ENCODE measurements at places on chromosomes 7 and 10.

DNA sequence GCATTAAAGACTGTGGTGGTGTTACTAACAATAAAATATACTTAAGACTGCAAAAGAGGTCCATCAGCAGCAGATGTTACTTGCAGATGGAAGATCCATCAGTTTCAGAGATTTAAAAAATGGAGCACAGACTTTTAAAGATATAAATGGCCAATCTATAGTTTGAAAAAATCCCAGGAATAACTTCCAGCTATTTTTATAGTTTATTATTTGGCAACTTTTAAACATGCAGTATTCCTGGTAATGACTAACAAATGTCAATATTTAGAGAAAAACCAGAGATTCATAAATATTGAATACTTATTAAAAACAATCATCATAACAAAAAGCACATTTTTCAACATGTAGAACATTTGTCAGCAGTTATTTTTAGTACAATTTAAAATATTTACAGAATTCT lies 30.7 kb downstream of the RTKN2 start:
- no peak for DNase-seq

GRCh38 chr7:127897704-127898454 lies 133.4 kb downstream of the LRRC4 start:
- DNase-seq: no peak

- DNase-seq: no peak
Measured at GRCh38 chr7:28151965-28152364, 28.6 kb downstream of the JAZF1 start.

DNA sequence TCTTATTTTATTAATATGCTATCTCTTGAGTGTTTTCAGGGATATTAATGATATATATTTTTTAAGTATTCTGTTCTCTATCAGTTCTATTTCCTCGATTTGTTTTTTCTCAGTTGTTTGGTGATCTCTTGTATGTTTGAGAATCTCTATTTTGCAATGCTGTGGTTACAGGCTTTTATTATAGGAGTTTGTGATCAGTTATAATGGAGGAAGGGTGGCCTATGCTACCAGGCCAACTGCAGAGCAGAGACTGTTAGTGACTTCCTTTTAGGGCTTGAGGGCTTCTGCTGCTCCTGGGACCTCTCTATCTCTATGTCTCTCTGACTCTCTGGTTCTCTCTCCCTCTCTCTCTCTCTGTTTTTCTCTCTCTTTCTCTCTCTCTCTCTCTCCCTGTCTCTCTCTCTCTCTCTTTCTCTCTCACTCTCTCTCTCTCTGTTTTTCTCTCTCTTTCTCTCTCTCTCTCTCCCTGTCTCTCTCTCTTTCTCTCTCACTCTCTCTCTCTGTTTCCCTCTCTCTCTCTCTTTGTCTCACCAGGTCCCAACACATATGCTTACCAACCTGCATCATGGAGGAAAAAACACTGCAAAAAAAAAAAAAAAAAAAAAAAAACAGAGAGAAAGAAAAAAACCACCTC lies 69.4 kb upstream of the CAV2 start:
- no peak for DNase-seq

GRCh38 chr7:74612015-74612829 lies 45.3 kb upstream of the GTF2I start:
- DNase-seq: no peak

DNA sequence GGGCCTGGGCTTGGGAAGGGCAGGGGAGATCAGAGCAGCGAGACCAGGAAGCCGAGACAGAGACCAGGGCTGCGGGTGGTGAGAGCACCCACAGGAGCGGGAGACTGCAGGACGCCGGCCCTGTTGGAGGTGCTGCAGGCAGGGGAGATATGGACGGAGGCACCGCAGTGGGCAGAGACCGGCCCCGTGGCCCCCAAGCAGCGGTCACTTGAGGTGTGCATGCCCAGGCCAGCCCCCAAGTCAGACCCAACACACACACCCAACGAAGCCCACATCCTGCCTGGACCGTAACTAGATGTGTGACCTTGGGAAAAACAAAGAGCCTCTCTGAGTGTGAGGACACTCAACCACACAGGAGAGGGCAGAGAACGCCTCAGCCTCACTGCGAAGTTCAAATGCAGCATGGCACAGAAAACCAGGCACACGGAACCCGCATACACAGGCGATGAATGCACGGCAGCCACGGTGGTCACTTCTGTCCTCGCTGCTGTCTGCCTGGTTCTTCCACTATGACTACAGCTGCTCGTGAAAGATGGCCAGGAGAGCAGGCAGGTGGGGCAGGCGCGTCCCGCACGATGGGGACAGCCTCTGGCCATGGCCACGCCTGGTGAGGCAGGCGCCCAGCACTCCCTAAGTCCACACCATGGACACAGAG lies 214.7 kb downstream of the MAD1L1 start:
- DNase-seq: no peak

- DNase-seq: no peak
Measured at GRCh38 chr7:147664541-147664940, 926.0 kb upstream of the C7orf33 start.

DNA sequence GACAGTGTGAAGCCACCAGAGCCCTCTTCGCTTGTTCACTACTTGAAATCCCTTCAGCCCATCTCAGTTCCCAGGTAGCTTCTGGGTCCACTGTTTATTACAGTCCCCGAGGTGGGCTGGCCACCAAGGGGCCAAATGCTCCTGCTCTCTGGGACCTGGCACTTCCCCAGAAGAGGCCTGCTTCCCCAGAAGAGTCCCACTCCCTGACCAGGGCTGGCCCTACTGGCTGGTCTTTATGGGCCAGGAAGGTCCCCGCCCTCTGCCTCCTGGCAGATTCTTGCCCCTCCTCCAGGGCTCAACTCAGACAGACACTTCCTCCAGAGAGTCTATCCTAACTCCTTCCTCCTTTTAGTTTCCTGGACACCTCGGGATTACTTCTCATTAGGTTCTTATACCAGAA lies 70.7 kb upstream of the LRRC18 start:
- DNase-seq: no peak

DNA sequence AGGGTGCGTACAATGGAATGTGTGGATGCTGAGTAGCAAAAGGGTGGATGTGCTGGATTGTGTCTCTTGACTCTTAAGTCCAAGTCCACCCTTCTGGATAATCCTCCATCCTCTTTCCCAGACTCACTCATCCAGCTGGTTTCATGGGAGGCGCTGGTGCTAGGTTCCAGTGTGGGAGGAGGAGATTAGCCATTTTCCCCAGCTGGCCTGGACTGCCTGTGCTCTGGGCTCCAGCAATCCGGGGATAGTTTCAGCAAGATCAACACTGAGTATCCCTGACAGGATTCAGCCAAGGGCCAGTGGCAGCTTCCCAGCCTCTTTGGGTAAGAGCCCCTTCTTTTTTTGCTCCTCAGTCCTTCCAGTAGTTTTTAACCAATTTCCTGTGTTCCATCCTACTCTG lies 21.6 kb upstream of the TRIL start:
- DNase-seq: no peak

DNA sequence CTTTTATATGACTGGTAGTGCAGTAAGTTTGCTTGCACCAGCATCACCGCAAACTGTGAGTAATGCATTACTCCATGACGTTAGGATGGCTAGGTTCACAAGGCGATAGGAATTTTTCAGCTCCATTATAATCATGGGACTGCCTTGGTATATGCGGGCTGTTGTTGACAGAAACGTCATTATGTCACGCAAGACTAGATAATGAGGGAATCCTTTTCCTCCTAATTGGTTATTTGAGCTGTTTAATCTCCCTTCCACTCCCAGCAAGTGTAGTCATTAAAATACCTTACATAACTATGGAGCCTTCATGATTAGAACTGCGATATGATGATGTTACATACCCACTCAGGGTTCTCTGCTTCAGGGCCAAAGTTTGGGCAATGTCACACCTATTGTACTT lies 17.3 kb downstream of the KLLN start:
- no peak for DNase-seq

DNA sequence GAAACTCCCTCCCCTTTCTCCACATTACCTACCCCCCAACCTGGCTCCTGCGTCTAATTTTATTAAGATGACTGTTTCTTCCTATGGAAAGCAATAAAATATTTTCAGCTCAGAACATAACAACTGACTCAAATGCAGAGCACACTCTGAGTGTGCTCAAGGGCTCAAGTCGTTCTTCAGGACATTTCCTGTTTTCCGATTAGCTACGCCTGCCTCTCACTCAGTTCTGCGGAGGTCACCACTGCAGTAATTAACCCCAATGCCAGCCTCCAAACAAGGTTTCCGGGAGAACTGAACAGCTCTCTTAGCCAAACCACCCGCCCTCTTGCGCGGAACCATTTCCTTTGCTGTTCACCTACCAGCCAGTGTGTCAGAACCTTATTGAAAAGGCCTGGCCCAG lies 19.3 kb downstream of the MYOF start:
- no peak for DNase-seq

DNA sequence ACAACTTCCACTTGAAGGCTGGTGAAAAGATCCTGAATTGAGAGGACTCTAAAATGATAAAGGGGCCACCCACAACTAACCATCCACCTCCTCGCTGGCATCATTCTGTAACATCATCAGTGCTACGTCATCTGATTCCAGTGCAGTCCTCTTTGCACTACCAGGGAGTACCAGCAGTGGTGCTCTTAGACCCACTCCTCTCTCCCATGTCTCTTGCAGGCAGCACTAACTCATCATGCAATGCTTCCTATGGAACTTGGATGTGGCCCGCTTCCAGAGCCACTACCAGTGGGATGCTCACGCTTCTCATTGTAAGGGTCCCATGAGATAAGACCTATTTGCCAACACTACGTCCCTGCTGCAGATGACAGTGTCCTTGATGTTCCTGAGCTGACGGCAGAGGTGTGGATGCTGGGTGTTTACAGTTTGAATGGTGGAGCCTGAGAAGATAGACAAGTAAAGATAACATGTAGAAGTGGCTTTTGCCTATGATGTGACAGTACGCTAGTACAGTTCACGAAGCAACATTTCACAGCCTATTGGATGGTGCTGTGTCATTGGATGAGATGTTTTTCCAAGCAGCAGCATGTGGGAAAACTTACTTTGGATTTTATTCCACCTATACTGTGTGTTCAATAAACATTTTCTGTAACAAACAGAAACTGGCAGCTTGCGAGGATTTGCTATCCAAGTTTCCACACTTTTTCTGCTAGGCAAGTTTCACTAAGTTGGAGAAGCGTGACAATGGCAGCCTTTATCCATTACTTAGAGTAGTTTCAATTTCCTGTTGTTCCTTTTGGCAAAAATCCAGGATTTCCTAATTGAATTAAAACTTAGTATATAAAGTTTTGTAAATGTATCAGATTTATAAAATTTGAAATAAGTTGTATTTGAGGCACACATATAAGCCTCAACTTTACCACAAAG lies 35.8 kb upstream of the COBL start:
- no peak for DNase-seq

DNA sequence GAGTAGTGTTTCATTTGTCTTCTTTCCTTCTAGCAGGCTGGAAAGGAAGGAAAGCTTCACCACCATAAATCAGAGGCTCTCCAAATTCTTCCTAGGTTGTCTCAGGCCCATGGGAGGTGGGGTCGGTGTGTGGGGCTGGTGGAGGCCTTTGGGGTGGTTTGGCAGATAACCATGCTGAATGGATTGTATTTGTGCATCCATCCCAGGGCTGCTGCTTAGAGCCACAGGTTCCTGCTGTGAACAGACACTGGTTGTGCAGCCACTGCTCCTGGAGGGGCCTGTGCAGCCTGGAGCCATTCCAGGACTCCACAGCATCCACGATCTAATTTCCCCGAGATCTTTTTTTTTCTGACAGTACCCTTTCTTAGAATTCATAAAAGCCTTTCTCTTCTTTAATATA lies 741.8 kb downstream of the SUGCT start:
- no peak for DNase-seq

DNA sequence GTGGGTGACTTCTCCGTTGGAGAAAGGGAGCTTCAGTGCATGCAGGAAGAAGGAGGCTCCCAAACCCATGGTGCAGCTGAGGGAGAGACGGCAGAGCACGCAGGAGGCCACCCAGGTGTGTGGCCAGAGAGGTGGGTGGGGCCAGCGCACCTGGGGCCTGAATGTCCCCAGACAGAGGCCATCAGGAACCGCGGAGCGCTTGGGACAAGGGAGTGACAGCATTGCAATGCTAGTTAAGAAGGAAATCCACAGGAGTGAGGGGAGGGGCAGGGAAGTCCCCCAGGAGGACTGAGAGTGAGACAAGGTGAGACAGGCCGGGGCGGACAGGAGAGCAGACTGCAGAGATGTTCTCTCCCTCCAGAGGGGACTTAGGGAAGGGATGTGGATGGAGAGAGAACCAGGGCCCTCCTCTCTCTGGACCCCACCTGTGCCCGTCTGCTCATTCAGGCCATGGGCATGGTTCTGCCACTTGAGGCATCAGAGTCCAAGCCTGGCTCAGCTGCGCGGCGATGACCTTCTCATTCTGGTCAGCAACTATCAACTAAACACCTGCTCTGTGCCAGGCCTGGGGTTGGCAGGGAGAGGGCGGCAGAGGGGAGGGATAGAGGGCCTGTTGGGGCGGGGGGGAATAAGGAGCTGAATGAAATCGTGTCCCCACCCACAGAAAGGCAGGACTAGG lies 69.4 kb upstream of the COL13A1 start:
- no peak for DNase-seq

DNA sequence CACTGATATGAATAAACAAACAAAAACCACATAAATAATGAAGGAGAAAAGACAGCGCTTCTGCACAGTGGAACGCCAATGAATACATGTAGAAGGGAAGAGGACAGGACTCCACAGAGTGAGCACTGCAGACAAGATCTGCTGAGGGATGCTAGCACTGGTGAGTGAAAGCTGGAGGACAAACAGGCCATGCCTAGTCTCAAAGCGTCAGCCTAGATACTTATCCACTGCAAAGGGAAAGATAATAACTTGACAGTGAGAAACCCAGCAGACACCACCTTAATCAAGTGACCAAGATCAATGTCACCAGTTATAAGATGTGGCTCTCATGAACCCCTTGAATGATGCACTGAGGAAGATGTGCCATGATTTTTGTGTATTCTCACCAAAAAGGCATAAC lies 227.6 kb downstream of the SKAP2 start:
- no peak for DNase-seq

Data from activated effector memory CD4-positive, alpha-beta T cell treated with Interleukin-2 at 50 U/mL for 16 hours (primary cell).